ENCODE measurements at places on chromosomes 6 and 20. TPM values are rescaled to one million over a fixed set of nuclear protein-coding genes. Genes with fewer than 3 reads are reported as not detected.
A peak's percentile ranks its signal among the peaks of the same experiment; 100 is the strongest.

DNA sequence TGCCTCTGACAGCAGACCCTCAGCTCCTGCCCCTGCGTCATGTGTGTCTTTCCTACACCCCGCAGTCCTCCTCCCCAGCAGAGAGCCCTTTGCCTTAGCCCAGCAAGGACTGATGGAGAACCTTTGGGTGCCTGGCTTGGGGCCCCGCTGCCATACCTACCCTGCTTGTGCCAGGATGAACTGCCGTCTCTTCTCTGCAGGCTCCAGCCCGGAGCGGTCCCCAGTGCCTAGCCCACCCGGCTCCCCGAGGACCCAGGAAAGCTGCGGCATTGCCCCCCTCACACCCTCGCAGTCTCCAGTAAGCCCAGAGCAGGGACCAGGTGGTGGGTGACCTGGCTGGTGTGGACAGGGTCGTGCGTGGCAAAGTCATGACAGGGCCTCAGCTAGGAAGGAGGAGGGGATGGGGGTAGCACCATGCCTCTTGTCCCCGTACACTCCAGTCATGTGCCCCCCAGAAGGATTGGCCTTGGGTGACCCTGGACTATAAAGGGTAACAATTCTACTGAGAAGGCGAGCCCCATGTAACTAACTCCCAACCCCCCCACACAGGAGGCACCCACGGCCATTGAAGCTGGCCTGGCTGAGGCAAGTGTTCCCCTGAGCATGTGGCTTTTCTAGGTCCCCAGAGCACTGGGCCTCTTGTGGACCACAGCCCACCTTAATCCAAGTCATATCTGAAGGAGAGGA, 8.3 kb downstream of the HSPA12B start:
- no peak for DNase-seq

DNA sequence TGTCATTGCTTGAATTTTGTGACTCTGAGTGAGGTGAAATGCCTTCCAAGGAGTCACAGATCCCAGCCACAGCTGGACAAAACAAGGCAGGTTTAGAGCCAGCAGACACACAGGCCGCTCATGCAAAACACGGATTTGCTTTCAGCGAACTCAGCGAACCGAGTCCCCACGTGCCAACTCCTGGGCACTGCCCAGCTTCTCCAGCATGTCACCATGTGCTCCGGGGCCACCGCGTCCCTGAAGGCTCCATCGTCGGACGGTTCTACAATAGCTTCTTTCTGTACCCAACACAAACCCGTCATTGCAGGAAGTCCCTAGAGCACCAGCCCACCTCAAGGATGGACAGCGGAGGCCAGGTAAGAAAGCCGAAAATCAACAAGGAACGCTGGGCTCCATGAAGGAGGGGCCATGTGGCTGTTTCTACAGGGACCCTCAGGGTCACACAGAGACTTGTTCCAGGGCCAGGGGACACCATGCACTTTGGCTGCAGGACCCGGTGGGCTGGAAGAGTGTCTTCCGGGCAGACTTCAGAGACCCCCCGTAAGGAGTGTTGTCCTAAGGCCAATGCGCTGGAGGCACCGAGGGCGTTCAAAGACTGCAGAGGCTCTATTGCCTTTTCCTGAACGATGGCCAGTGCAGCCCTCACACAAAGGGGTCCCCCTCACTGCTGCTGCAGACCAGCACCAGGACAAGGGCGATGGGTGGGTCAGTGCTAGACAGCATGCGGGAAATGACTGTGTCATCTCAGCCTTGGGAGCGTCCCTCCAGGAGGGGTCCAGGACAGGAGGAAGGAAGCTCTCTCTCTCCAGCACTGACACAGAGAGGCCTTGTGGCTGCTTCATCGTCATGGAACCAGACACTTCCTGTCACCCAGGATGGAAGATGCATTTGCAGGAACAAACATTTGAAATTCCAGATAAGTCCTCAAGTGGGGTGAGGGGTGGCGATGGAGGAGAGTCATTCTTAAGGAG, 19.8 kb downstream of the DACT2 start:
- DNase-seq = no peak

- DNase-seq = peak; percentile 68
These were observed 265.0 kb upstream of the MARCKS start for GRCh38 chr6:113591896-113592827.

Gene FRK
- 1.3 TPM for total RNA-seq
